ENCODE measurements at places on chromosomes 5 and 9. TPM values are rescaled to one million over a fixed set of nuclear protein-coding genes. Genes with fewer than 3 reads are reported as not detected.

SPINK9 gene
- not detected for total RNA-seq

JAKMIP2 gene
- total RNA-seq, result 2.9 TPM

CTSV gene
- 4.4 TPM for total RNA-seq

ZBTB34 gene
- total RNA-seq, result 24.6 TPM

ATP6V0E1 gene
- total RNA-seq, result 95.4 TPM
